Muscle of back (tissue), 13 donors: ENCODE measurements at places on chromosomes 1 and 21.

GRCh38 chr1:39398278-39399021, 93.0 kb upstream of the BMP8A start:
- DNase-seq: peak; percentile 59

GRCh38 chr1:111471012-111471411, 2.8 kb upstream of the C1orf162 start:
- no peak for DNase-seq

DNA sequence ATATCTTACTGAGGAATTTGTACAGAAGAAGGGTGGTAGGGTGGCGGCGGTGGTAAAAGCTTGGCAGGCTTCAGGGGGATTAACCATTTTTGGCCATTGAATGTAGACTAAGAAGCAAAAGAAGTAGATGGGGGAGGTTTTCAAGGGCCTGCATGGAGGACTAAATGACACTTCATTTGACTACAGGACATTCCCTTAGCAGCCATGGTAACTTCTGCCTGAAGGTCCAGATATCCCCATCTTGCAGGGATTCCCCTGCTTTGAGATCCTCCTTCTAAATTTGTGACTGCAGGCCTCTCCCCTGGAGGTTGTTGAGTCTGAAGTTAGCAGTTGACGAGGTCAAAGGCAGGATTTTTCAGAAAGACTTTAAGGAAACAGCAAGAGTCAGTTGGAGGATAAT, 4.8 kb downstream of the VASH2 start:
- DNase-seq: no peak

GRCh38 chr1:153238527-153238926, 21.0 kb upstream of the LORICRIN start:
- no peak for DNase-seq

GRCh38 chr1:96016219-96016618, 705.4 kb upstream of the PTBP2 start:
- DNase-seq: no peak

DNA sequence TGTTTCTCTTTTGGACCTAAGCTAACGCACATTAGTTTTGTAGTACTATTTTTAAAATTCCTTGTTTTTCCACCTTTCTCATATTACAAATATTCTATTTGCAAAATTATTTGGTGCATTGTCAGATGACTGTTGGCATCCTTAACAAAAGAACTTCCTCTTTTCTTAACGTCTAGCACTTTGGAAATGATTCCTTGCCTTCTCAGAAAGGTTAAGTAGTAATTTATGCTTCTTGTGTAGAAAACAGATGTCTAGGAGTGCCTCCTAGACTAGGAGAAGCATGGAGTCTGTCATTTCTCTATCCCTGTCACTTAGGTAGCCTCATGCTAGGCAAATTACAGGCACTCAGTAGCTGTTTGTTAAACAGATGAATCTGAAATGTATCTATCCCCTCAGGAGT, 64.4 kb downstream of the HSPA13 start:
- no peak for DNase-seq
